ENCODE measurements at places on chromosomes 6 and 20.
A peak's percentile ranks its signal among the peaks of the same experiment; 100 is the strongest.

GRCh38 chr6:40258531-40258930, 324.3 kb upstream of the MOCS1 start:
- no peaks in the 10 kb centered on the region for H3K36me3 ChIP-seq
- H3K27me3 ChIP-seq, result peaks cover 2% of the 10 kb centered on the region
- no peak overlapping the region for H3K4me3 ChIP-seq
- DNase-seq, result no peak
- no peaks in the 10 kb centered on the region for H3K4me1 ChIP-seq
- H3K27ac ChIP-seq, result no peak overlapping the region

DNA sequence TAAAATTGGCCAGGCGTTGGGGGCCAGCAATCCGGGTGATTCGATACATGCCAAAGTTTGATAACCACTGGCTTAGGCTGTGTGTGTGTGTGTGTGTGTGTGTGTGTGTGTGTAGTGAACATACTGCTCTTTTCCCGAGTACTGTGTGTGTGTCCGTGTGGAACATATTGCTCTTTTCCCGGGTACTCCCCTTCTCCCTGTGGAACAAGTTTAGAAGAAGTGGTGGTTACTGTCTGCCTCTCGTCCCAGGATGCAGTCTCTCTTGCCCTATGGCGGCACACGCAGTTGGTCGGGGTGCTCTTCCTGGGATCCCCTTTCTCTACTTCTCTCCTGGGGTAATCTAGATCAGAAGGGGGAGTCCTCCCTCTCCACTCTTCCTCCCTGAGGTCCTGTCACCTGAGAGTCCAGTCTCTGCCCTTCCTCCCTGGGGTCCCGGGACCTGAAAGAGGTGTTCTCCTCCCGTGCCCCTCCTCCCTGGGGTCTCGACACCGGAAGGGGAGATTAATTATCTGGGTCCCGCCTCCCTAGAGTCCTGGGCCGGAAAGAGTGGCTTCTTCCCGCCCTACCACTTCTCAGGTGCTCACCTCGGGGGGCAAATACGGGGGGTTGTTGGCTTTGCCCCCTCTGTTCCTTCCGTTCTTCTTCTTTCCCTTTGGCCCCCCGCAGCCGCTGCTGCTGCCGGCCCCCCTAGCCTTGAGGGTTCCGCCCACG, 516 bp downstream of the GTPBP2 start:
- H3K27me3 ChIP-seq, result no peaks in the 10 kb centered on the region
- DNase-seq, result peak; percentile 32
- peaks cover 35% of the 10 kb centered on the region for H3K4me1 ChIP-seq
- peak overlapping the region; percentile 99 for H3K4me3 ChIP-seq
- peaks cover 2% of the 10 kb centered on the region for H3K36me3 ChIP-seq

DNA sequence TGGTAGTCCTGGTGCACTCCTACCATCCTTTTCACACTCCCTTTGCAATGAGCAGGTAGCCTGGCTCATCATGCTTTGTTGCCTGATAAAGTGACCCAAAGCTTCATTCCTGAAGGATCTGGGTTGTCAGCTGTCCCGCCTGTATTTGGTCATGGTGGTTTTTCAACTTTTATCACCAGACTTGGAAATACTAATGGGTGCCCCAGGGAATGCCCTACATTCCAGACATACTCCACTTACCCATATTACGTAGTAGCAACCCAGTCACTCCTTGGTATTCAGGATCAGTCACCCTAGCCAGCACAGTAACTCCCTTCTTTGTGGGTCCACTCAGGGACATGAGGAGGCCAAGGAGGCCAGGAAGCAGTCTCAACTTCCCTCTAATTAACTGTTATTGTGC, 199.2 kb downstream of the MAFB start:
- H3K27ac ChIP-seq, result no peak overlapping the region
- peaks cover 11% of the 10 kb centered on the region for H3K27me3 ChIP-seq
- DNase-seq, result no peak
- H3K36me3 ChIP-seq, result peaks cover 3% of the 10 kb centered on the region

GRCh38 chr6:105212587-105212986, 32.8 kb upstream of the POPDC3 start:
- no peaks in the 10 kb centered on the region for H3K36me3 ChIP-seq
- DNase-seq, result no peak
- H3K4me3 ChIP-seq, result no peak overlapping the region
- no peak overlapping the region for H3K27ac ChIP-seq
- no peaks in the 10 kb centered on the region for H3K27me3 ChIP-seq

DNA sequence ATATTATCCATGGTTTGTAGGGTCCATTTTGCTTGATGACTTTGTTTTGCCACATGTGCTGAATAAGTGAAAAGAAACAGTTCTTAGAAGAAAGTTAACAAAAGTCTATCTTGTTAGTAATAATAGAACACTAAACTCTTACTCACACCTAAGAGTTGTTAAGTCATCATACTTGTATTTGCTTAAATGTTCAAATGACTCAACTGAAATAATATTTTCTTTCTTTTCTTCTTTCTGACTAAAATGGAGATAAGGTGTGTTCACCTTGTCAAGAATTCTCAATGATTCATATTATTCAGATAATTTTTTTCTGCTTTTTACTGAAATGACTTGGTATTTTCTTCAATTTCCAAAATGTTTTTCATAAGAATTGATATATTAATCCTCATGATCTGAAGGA, 327.2 kb downstream of the HTR1B start:
- no peak for DNase-seq
- no peaks in the 10 kb centered on the region for H3K36me3 ChIP-seq
- H3K4me3 ChIP-seq, result no peak overlapping the region
- H3K27me3 ChIP-seq, result no peaks in the 10 kb centered on the region
- H3K4me1 ChIP-seq, result no peaks in the 10 kb centered on the region
- no peak overlapping the region for H3K27ac ChIP-seq

- peak; percentile 5 for DNase-seq
- H3K36me3 ChIP-seq, result no peaks in the 10 kb centered on the region
- peaks cover 17% of the 10 kb centered on the region for H3K4me1 ChIP-seq
Measured at GRCh38 chr6:14549304-14549770, 431.8 kb downstream of the CD83 start.

- no peak overlapping the region for H3K27ac ChIP-seq
- H3K4me3 ChIP-seq, result no peak overlapping the region
- DNase-seq, result no peak
- peaks cover 6% of the 10 kb centered on the region for H3K4me1 ChIP-seq
- peaks cover 3% of the 10 kb centered on the region for H3K36me3 ChIP-seq
Measured at GRCh38 chr6:149140137-149140909, 177.2 kb upstream of the TAB2 start.

DNA sequence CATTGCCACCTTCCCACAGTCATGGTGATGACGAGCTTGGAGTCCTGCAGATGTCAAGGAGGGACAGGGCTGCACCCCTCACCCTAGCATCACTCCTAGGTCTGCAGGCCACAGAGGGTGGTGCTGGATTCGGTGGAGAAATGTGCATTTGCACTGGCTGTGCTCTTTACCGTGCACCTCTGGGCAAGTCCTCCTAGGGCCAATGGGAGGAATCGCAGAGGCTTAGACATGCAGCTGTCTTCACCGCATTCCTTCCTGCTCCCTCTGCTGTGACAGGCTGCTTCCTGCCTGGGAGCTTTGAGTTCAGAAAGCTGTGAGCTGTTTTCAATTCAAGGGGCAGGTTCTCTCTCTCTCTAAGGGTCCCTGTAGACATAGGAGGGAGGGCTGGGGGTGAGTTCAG, 85.1 kb downstream of the EDN3 start:
- no peak for DNase-seq
- H3K27me3 ChIP-seq, result peaks cover 2% of the 10 kb centered on the region
- H3K4me1 ChIP-seq, result peaks cover 15% of the 10 kb centered on the region
- no peak overlapping the region for H3K27ac ChIP-seq
- H3K36me3 ChIP-seq, result no peaks in the 10 kb centered on the region
- no peak overlapping the region for H3K4me3 ChIP-seq

DNA sequence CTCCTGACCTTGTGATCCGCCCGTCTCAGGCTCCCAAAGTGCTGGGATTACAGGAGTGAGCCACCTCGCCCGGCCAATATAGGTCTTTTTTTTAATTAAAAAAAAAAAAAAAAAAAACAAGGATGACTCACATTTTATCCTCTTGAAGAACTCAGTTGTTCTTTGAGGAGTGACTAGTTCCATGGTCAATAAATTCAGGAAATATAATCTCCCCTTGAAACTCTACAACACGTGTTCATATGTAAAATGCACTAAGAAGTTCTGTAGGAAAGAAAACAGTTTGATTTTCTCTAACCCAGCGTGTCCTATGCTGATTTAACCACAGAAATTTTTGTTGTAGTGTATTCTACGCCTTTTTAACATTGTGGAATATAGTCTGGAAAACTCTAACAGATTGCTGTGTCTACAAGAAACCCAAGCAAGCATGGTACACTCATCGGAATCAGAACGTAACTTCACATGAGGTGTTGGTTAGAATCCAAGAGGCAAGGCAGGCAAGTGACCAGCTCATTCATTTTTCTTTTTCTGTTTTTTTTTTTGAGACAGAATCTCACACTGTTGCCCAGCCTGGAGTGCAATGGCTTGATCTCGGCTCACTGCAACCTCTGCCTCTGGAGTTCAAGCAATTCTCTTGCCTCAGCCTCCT, 79.0 kb upstream of the ZNF217 start:
- DNase-seq, result no peak
- H3K36me3 ChIP-seq, result no peaks in the 10 kb centered on the region
- no peak overlapping the region for H3K4me3 ChIP-seq
- H3K27ac ChIP-seq, result no peak overlapping the region

DNA sequence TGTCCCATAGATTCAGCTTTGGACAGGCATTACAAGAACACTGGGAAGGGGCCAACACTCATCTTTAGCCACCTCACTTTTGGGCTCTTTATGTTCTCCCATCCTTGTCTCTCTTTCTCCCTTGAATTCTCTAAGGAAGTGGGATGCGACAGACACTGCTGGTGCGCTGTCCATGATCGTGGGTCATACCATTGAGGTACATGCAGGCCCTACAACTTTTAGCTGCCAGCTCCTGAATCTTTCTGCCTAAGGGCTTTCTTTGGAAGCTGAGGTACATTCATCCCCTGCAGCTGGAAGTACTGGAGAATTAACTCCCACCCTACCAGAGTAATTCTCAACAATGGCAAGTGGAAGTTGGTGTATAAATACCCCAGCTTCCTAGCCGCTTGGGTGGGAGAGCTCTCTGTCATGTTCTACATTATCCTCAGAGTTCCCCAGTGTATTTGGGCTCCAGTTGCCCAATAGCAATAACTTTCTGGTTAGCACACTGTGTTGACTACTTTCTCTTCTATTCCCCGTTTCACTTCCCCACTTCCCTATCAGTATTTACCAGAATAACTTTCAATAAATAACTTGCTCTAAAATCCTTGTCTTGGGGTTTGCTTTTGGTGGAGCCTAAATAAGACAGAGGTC, 309.4 kb upstream of the RNF24 start:
- H3K36me3 ChIP-seq, result no peaks in the 10 kb centered on the region
- no peak overlapping the region for H3K4me3 ChIP-seq
- no peak overlapping the region for H3K27ac ChIP-seq
- no peak for DNase-seq
- H3K4me1 ChIP-seq, result no peaks in the 10 kb centered on the region
- H3K27me3 ChIP-seq, result no peaks in the 10 kb centered on the region

- peak overlapping the region; percentile 88 for H3K27ac ChIP-seq
- H3K36me3 ChIP-seq, result no peaks in the 10 kb centered on the region
- DNase-seq, result no peak
- H3K4me1 ChIP-seq, result no peaks in the 10 kb centered on the region
- no peak overlapping the region for H3K4me3 ChIP-seq
Measured at GRCh38 chr6:153625089-153625488, 414.0 kb upstream of the OPRM1 start.

GRCh38 chr20:22404419-22405170, 179.8 kb downstream of the FOXA2 start:
- no peaks in the 10 kb centered on the region for H3K36me3 ChIP-seq
- H3K4me3 ChIP-seq, result peak overlapping the region; percentile 17
- peaks cover 93% of the 10 kb centered on the region for H3K27me3 ChIP-seq
- no peak for DNase-seq

GRCh38 chr20:64161356-64162238, 2.7 kb upstream of the MYT1 start:
- no peaks in the 10 kb centered on the region for H3K36me3 ChIP-seq
- H3K4me1 ChIP-seq, result peaks cover 48% of the 10 kb centered on the region
- H3K27me3 ChIP-seq, result peaks cover 72% of the 10 kb centered on the region
- DNase-seq, result peak; percentile 72

- DNase-seq, result no peak
- H3K27me3 ChIP-seq, result peaks cover 70% of the 10 kb centered on the region
- H3K27ac ChIP-seq, result no peak overlapping the region
- H3K4me1 ChIP-seq, result no peaks in the 10 kb centered on the region
Measured at GRCh38 chr20:1214838-1215261, 11.0 kb upstream of the RAD21L1 start.

GRCh38 chr6:166282394-166283032, 25.7 kb downstream of the PRR18 start:
- peaks cover 27% of the 10 kb centered on the region for H3K27me3 ChIP-seq
- H3K27ac ChIP-seq, result no peak overlapping the region
- H3K4me1 ChIP-seq, result no peaks in the 10 kb centered on the region
- H3K4me3 ChIP-seq, result no peak overlapping the region
- no peaks in the 10 kb centered on the region for H3K36me3 ChIP-seq

DNA sequence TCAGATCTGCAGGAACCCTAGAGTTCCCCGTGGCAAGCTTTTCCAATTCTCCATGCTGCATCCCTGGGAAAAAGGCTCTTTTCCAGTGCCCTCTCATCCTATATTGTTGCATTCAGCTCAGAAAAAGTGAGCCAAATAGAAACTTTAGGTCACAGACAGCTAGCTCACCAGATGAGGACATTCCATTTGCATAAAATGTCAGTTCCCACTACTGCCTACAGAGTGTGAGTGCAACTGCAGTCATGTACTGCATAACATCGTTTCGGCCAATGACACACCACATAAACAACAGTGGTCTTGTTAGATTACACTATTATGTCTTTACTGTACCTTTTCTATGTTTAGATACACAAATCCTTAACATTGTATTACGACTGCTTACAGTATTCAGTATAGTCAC, 8.6 kb downstream of the HS3ST5 start:
- H3K27me3 ChIP-seq, result peaks cover 16% of the 10 kb centered on the region
- H3K4me3 ChIP-seq, result no peak overlapping the region
- DNase-seq, result no peak
- no peaks in the 10 kb centered on the region for H3K36me3 ChIP-seq
- H3K4me1 ChIP-seq, result no peaks in the 10 kb centered on the region

GRCh38 chr20:8431538-8432434, 299.7 kb downstream of the PLCB1 start:
- no peak overlapping the region for H3K27ac ChIP-seq
- H3K4me3 ChIP-seq, result no peak overlapping the region
- no peak for DNase-seq

GRCh38 chr6:183668-184067, 108.6 kb upstream of the DUSP22 start:
- H3K27me3 ChIP-seq, result no peaks in the 10 kb centered on the region
- no peak for DNase-seq
- H3K4me3 ChIP-seq, result no peak overlapping the region
- no peaks in the 10 kb centered on the region for H3K36me3 ChIP-seq
- H3K27ac ChIP-seq, result no peak overlapping the region

- peaks cover 21% of the 10 kb centered on the region for H3K36me3 ChIP-seq
- no peak overlapping the region for H3K4me3 ChIP-seq
- no peak overlapping the region for H3K27ac ChIP-seq
- no peak for DNase-seq
- H3K4me1 ChIP-seq, result peaks cover 26% of the 10 kb centered on the region
- H3K27me3 ChIP-seq, result no peaks in the 10 kb centered on the region
Measured at GRCh38 chr20:36043892-36044515, 75.6 kb downstream of the CNBD2 start.

- DNase-seq, result no peak
- no peaks in the 10 kb centered on the region for H3K36me3 ChIP-seq
- H3K4me1 ChIP-seq, result peaks cover 38% of the 10 kb centered on the region
- H3K27me3 ChIP-seq, result peaks cover 10% of the 10 kb centered on the region
- no peak overlapping the region for H3K4me3 ChIP-seq
- no peak overlapping the region for H3K27ac ChIP-seq
Measured at GRCh38 chr6:100230115-100230952, 234.4 kb downstream of the SIM1 start.

Data from neural crest cell (in vitro differentiated cells).